ENCODE measurements at places on chromosomes 3 and 15.

GRCh38 chr3:83765956-83766355, 1192.8 kb upstream of the CADM2 start:
- no peak for DNase-seq

DNA sequence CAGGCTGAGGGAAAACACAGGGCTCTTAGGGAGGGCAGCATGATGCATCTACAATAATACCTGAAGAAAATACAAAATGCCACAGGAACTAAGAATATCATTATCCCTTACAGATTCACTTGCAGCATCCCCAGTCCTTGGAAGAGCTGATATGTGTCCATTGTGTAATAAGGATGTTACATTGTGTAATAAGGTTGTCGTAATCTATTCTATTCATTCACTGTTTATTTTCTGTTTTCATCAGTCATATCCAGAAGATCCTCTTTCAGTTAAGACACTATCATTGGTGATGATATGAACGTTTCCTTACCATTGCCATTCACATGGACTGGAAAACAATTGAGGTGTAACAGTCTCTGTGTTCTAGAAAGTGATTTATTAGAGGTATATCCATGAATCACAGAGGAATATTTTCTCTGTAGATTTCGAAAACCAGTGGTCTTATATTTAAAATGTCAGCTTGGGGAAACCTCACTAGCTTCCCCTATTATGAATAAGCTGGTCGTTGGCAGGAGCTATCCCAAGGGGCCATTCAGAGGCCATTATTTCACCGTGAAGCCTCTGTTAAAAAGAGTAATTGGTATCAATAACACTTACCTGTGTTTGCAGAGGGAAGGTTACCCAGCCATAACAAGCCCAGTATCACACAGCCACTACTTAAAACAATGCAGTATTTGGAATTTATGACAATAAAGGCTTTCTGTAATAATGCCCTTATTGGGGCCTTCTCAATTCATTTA, 241.1 kb downstream of the ZNF385D start:
- no peak for DNase-seq

DNA sequence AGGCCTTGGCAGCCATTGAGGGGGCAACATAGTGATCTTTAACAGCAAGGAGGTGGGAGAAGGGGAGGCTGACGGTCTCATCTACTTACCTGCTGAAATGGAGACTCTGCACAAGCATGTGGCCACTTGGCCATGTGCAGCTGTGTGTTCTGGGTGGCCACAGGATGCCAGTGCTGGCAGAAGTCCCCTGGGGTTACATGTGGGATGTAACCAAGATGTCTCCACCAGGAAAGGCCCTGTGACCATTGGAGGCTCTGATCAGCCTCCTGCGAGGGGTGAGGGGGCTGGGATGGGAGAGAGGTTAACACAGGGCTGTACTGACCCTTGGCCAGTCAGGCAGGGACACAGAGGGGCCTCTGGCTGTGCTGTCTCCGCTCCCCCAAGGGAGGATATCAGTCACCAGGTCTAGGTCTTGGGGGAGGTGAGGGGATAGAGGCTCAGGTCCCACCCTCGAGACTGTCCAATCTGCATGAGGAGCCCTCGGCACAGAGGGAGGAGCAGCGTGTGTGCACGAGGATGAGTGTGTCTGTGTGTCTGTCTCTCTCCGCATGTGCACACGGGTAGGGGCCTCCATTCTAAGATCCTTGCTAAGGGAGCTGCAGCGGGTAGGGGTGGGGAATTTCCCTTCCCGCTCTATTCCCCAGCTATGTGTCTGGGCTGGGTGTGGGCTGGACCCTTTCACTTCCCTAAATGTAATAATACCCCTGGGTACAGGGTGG, 19.5 kb downstream of the PRKCD start:
- DNase-seq, result peak; percentile 74

GRCh38 chr15:39961051-39961450, 27.1 kb downstream of the EIF2AK4 start:
- no peak for DNase-seq

DNA sequence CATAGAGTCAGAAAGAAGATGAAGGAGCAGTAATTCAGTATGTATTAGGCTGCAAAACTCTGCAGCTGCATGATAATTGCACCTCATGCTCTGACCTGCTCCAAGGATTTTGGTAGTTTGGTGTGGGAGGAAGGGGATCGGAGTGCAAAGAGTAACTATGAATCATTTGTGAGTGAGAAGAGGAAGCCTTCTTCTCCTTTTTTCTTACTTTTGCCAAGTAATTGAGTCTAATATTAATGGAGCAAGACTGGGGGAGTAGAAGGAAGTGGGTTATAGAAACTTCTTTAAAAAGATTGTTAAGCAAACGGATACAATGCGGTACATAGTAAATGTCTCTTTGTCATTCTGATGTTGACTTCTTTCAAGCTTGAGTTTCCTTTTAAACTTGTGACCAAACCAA, 276.5 kb downstream of the EDEM1 start:
- DNase-seq, result no peak

- no peak for DNase-seq
Measured at GRCh38 chr15:68341760-68342725, 64.5 kb downstream of the FEM1B start.

DNA sequence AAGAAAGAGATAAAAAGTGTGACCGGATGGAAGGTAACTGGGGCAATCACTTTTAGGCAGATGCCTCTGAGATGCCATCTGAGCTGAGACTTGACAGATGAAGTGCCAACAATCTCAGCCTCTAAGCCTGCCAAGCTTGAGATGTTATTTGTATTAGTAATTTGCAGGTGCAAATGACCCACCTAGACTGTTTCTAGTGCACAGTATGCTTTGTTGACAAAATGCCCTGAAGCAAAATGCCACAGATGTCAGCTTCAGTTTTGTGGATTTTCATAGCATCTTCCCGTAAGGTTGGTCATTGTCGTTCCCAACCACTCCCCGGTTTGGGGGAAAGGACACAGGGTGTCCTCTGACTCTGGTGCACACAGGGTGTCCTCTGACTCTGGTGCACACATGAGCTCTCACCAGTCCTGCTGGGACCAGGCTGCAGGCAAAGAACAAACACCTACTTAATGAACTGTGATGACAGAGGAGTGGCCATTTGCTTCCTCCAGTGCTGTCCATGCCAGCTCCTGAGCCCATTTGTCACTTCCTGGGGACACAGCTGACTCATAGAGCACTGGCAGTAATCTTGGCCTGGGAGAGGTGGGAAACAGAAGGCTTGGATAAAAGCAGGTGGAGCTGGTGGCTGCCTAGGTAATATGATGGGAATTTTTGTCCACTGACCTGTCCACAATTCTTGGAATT, 16.7 kb upstream of the PPP1R2 start:
- no peak for DNase-seq

DNA sequence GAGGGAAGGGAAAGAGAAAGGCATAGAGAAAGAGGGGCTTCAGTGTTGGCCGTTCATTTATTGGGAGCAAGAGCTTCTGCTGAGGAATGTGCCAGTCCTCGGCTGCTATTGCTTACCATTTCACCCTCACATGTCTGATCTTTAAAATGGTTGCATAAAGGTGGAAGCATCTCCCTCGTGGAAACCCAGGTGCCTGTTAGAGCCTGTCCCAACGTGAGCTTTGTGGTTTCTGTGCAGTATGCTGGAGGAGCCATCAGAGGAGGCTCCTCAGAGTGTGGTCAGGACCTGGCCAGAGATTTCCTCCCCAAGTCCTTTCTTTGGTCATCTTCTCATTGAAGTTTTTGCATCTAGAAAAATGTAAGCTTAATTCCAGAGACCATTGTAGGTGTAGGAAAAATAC, 34.4 kb downstream of the PSMD6 start:
- DNase-seq, result no peak

GRCh38 chr3:197168606-197169005, 129.8 kb downstream of the DLG1 start:
- DNase-seq, result no peak

- no peak for DNase-seq
Measured at GRCh38 chr15:45495588-45495987, 27.0 kb downstream of the SLC30A4 start.

DNA sequence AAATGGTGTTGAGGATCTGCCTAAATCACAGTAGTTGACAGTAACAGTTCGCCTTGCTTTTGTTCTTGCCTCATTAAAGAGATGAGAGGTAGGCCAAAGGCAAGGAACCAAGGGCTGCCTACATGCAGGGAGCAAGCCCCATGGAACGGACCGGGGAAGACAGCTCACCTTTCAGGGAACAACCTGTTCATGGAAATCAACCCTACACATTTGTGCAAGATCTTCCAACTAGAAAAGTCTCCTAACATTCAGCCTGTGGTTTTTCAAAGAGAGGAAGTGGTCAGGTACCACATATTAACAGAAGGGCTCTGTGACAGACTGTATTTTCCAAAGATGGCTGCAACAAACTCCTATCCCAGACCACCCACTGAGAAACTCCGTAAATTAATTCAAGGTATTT, 1031.8 kb upstream of the NR2F2 start:
- no peak for DNase-seq

DNA sequence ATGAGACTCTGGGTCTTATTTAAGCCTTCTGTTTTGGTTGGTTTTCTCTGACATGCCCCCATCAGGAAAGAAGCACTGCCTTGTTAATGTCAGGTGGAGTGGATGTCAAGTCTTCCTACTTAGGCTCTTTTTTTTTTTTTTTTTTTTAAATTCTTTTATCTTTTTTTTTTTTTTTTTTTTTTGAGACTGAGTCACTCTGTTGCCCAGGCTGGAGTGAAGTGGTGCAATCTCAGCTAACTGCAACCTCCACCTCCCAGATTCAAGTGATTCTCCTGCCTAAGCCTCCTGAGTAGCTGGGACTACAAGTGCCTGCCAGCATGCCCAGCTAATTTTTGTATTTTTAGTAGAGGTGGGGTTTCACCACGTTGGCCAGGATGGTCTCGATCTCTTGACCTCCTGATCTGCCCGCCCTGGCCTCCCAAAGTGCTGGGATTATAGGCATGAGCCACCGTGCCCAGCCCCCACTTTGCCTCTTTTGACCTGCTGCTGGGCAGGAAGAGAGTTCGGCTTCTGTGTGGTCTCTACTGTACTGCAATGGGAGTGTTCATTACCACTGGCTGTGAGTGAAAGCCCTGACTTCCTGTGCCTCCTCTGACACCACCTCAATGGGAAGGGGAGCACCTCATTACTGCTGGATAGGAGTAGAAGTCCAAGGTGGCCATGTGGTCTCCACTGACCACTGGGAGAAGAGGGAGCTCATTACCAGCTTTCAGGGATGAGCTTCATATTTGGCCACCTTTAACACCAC, 10.9 kb downstream of the CTDSPL start:
- DNase-seq, result no peak

GRCh38 chr15:45268135-45268534, 16.1 kb downstream of the SLC28A2 start:
- no peak for DNase-seq

- DNase-seq, result peak; percentile 21
Measured at GRCh38 chr15:23497710-23498111, 50.7 kb upstream of the GOLGA6L2 start.

DNA sequence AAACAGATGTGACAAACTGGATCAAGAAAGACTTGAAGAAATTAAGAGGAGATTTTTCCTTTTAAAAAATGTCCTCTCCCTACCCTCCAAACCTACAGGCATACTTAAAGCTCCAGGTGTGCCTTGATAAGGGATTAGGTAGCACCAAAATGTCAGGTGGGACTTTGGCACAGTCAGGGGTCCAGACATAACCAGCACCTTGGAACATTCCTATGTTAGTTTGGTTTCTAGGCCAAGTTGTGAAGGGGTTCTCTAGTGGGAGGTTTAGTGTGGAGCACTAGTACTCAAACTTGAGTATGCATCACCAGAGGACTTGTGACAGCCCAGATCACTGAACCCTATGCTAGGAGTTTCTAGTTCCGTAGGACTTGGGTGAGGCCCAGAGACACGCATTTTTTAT, 13.9 kb downstream of the ILDR1 start:
- DNase-seq, result no peak

GRCh38 chr3:50430950-50431435, 71.7 kb upstream of the TMEM115 start:
- DNase-seq, result no peak

GRCh38 chr3:32836601-32837000, 18.8 kb downstream of the TRIM71 start:
- DNase-seq, result no peak

DNA sequence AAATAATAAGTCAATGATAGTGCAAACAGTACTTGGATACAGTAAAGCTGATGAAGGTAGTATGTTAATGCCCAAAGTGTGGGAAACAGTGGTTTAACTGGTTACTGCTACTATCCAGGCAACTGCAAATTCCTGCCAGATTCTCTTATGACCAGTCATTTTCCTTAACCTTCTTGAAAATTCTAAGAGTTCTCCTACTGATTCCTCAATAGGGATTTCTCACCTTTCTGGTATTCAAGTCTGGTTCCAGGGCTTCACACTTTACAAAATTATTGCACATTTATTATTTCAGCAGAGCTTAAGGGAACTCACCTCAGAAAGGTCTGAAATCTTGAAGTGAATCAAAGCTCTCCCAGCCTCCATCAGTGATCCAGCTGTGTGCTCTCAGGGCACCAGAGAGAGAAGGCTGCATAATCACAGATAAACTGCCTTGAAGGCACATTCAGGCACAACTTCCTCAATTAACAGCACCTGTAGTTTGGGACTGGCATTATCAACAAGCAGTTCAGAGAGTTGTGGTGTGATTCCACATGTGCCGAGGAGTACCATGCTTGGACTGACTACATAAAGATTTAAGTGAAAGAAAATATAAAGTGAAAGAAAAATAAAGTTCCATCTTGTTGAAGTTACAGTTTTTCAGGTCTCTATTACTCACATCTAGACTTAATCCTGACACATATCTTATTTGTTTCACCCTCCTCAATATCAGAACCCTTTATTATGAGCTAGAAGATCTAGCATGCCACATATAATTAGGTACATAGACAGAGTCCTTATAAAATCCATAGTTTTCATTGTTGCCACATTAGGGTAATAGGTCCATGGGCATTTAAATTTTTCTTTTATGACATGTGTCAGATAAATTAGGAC, 59.5 kb upstream of the TIPARP start:
- DNase-seq, result peak; percentile 93

DNA sequence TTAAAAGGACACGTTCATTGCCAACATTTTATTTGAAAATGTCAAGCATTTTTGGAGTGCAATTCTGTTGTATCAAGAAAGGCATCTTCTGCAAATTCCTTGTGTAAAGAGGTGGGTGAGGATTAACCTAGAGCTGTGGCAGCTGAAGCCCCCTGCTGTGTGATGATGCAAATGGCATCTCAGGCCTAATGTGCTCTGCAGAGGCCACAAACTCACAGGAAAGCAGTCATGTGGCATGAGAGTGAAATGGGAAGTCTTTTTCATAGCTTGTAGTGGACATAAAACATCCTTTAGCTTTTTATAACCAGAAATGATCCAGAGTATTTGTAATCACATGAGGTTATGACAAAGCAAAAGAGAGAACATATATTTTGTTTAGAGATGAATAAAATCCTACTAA, 6.4 kb downstream of the CADM2 start:
- DNase-seq, result peak; percentile 9

DNA sequence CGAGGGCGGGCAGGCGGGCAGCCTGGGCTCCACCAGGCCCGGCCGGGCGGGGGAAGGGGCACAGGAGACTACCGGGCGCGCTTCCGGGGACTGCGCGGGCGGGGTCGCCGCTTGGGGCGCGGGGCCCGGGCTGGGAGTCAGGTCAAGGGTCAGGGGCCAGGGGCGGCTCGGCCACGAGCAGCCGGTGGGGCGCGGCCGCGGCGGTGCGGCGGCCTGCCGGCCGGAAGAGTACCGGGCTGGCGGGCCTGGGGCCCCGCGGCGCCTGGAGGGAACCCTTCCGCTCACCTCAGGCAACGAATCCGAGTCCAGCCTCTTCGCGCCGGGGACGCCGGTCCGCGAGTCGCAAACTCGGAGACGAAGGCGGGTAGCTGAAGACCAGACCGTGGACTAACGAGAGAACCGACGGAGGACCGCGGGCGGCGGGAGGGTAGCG, 225 bp downstream of the RHOA start:
- DNase-seq, result peak; percentile 66
